ENCODE measurements at places on chromosomes 1 and 21.

GRCh38 chr1:184462155-184462554 is 75.3 kb downstream of the C1orf21 start:
- DNase-seq, result no peak

DNA sequence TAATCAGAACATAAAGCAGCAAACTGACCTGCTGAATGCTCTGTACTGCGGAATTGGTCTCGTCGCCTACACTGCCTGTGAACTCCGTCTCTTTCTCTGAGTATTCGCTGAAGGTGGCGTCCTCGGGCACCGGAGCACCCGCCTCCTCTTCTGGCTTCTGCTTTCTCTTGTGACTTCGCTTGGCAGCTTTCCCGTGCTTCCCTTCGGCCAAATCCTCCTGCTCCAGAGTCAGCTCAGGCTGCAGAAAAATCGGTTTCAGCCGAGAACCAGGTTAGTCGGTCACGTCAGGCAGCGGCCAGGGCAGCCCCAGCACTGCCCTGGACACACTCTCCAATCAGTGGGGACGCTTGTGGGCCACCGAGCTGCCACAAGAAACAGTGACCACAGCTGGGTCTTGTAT is 35.8 kb upstream of the RIPK4 start:
- peak; percentile 64 for DNase-seq

GRCh38 chr1:167651161-167651693 is 21.2 kb downstream of the RCSD1 start:
- no peak for DNase-seq

GRCh38 chr1:206606867-206607266 is 5.4 kb downstream of the EIF2D start:
- DNase-seq, result peak; percentile 23

DNA sequence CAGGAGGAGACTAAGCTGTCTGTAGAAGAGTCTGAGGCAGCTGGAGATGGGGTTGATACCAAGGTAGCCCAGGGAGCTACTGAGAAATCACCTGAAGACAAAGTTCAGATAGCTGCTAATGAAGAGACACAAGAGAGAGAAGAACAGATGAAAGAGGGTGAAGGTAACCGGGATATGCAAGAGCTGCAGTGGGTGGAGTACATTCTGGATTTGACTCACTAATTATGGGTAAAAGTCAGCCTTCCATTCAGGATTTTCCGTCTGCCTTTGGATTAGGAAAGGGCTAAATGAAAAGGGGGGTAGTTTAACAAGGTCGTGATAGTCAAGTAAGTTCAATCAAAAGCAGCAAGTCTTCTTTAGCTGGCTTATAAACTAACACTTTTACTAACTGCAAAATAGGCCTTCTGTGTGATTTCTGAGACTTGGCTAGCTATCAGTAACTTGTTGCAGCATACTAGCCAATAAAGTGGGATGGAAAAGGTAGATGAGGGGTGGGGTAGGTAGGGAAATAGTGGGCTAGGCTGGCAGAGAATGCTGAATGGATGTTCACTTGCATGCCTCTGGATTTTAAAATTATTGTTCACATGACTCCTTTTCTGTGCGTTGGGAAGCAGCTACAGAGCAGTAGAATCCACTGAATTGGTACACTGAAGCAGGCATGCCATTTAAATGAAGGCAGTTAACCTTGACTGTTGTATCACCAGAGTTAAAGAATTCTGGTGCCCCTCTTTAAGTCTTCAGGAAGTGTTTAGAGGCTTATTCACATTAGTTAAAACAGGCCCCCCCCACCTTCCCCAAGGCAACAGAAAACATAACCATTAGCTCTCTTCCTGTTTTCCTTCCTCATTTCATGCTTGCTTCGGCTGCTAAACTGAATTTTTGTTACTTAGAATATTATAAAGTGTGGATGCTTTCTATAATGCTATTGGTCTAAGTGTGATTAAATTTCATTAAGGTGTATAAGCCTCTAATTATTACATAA is 15.4 kb downstream of the CCDC17 start:
- DNase-seq, result no peak

DNA sequence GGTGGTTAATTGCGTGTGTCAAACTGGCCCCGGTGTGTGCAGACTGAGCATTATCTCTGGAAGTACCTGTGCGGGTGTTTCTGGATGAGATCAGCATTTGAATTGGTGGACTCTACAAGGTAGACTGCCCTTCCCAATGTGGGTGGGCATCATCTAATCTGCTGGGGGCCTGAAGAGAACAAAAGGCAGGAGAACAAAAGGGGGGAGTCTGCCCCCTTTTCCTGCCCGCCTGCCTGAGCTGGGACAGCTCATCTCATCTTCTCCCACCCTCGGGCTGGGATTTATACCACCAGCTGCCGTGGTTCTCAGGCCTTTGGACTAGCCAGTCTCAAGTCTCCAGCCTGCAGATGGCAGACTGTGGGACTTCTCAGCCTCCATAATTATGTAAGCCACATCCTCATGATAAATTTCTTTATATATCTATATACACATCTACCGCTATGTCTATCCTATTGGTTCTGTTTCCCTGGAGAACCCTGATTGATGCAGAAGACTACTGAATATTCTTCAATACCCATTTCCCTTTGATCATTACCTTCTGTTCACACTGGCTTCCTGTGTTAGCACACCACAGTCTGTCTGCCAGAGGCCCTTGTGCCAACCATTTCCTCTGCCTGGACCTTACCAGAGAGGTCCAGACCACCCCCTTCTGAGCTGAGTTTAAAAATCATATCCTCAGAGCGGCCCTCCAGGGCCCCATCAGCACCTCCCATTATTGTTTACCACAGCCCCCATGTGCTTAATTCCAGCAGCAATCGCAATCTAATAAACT is 25.2 kb downstream of the RCAN1 start:
- no peak for DNase-seq

DNA sequence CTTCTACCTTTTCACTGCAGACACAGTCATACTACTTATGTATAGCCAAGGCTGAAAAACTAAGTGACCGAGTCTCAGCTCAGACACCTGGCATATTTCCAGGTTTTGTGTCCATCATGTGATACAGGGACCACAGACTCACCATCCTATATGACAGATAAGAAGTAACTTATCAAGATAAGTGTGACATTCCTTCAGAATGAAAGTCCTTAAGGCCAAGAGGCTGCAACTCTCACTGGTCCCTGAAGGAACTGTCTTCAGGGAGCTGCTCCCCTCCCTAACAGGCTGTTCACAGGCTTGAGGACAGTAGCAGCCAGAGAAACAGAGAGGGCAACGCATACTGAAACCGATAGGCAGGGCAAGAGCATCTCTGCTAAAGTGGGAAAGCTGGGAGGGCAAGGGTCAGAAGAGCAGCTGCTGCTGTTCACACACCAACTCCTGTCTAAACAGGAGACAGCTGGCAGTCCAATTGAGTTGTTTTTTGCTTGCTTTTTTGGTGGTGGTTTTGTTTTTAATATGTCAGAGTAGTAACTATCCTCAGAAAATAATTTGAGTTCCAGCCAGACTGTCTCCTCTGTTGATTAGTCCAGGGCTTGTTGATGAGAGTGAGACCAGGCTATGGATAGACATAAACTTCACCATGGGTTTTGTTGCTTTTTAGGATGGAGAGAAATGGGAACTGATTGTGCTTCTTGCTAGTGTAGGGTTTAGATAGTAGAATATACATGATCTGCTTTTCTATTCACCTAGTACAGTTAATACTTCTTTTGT is 67.7 kb downstream of the MACF1 start:
- peak; percentile 24 for DNase-seq

DNA sequence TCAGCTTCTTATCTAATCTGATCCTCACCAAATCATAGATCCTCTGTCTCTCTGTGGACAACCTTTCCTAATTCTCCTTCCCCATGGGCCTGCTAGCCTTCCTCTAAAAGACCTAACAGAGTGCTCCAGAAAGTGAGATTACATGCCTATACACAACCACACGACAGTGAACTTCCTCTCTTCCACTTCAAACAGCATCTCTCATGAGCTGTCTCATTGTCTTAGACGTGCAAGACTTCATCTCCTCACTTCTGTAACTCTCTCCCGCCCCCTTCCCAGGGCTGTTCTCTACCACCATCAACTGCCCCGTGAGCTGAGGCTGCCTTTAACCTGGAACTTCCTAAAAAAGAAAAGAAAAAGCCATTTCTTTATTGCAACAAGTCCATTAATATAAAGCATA is 14.1 kb upstream of the A3GALT2 start:
- no peak for DNase-seq

DNA sequence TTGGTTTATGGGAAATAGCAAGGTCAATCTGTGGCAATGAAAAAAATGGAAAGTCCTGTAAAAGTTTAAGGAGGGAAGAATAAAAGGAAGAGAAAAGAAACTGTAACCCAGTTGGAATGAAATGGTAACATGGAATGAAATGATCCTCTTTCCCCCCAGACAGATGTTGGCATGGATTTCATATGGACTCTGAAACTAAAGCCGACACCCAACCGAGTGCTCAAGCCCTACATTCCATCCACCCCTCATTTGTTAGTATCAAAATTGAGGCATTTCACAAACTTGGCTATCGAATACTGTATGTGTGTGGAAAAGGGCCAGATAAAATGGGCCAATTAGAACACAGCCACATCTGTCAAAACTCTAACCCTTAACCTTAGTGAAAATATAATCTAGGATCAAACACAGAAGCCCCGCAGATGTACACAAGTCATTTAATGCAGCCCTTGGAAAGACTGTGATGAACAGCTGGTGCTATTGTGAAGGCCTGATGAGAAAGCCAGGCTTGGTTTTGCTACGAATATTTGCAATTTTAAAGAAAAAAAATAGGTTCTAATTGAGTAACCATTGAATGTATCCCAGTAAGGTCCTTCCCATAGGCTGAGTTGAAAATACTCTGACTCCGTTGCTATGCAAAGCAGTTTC is 72.6 kb upstream of the RGL1 start:
- DNase-seq, result peak; percentile 35

DNA sequence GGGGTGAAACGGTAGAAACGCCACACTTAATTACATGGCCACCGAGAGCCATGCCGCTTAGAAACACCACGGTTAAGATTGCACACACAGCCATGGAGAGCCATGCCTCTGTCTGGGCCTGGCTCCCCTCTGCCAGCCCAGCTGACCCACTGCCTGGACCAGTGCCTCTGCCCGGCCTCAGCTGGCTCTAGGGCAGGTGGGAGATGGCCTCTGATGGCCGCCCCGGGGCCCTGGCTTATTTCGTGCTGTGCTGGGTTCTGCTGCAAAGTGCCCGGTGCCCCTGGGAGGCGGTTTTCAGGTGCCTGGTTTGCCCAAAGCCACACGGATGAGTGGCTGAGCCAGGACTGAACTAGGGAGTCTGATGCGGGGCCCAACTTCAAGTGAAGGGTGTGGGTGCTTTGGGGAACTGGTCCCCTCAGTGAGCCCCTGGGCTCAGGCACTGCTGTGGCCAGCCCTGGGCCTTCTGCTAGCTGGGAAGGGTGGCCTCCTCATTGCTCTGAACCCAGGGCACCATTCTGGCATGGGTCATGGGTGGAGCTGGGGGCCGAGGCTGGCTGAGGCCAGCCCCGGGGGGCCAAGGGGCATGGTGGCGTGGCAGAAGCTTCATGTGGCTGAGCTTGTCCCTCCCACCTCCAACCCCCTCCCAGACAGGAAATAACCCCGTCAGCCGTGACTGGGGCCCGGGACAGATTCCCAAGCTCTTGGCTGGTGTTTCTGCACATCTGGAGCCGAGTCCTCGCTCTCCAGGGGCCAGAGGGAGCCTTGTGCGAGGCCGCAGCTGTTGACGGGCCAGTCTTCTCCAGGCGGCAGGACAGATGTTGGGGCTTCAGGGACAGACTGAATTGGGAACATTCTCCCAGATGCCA is 1.9 kb upstream of the GPR153 start:
- DNase-seq, result no peak

DNA sequence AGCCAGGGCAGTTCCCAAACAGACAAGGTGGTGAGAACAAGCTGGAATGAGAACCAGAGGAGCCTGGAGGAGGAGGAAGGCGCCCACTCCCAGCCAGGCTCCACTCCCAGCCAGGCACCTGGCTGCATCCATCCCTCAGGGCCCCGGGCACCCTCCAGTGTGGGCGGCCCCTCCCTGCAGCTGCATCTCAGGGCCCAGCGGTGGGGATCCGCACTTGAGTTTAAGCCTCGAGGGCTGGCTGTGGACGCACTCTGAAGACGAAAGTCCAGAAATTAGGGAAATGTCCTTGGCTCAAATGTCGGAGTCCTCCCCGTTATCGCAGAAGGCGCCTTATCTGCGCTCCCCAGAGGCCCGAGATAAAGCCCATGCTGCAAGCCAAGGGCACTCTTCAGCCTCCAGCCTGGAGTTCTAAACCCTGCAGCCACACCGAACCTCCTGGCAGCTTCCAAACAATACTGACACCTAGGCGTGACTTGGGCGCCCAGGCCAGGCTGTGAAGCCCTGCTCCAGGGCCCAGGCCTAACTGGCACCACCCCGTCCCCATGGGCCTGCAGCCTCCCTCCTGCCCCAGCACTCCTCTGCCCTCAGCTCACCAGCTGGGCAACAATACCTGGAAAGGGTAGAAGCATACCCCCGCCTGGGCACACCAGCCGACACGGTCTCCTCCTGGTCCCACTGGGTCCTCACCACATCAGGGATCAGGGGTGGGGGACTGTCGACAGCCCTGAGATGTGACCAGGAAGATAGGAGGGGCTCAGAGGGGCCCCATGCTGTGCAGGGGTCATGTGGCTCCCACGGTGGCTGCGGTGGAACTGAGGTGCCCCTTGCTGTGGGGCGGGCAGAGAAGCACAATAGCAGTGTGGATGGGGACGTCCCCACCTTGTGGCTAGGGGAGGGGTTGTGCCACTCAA is 184.8 kb upstream of the VAMP3 start:
- no peak for DNase-seq

DNA sequence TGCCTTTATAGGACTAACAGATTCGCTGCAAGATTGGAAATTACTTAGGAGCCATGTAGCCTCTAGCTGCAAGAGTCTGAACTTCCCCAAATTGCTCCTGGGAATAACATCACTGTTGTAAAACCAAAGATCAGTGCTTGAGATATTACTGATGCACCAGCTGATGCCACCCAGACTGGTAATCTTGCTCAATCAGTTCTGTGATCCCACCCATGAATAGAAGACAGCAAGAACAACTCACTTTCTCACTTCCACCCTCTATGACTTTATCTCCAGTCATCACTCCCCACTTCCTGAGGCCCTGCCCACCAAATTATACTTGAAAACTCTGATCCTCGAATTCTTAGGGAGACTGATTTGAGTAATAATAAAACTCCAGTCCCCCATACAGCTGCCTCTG is 1011.1 kb downstream of the PLA2G4A start:
- no peak for DNase-seq

- DNase-seq, result no peak
These were observed 36.9 kb downstream of the FGGY start for GRCh38 chr1:59333626-59334277.

- DNase-seq, result peak; percentile 31
These were observed 81.1 kb downstream of the SIK1 start for GRCh38 chr21:43345746-43346409.

DNA sequence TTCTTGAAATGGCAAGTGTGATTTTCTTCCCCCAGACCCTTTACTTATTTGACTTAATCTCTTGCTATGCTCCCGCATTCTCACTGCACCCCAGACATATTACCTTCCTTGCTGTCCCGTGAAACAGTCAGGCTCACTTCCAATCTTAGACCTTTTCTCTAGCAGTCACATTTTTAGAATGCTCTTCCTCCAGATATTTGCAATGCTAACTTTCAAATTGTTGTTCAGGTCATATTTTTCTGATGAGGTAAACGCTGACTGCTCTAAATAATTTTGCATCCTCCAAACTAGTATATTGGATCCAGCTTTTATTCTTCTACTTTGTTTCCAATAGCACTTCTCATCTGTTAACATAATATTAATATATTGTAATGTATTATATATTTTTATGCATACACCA is 648.2 kb upstream of the NEGR1 start:
- no peak for DNase-seq

Data from adipocyte (in vitro differentiated cells).